ENCODE measurements at places on chromosomes 1 and 21.

DNA sequence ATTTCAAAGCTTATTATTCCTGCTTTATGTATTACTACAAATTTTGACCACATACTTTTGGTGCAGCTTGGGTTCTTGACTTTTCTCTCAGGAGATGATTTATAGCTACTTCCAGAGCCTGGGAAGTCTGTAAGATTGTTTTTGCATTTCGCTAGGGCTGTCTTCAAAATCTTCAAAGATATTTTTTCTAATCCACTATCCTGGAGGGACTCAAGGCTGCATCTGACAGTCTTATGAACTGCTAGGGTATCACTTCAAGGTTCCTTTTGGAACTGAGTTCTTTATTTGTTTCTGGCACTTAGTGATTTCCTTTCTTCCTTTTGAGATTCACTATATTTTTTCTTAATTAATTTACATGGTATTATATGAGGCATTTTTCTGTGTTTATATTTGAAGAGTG lies 90.0 kb upstream of the LYPLAL1 start:
- DNase-seq: no peak

DNA sequence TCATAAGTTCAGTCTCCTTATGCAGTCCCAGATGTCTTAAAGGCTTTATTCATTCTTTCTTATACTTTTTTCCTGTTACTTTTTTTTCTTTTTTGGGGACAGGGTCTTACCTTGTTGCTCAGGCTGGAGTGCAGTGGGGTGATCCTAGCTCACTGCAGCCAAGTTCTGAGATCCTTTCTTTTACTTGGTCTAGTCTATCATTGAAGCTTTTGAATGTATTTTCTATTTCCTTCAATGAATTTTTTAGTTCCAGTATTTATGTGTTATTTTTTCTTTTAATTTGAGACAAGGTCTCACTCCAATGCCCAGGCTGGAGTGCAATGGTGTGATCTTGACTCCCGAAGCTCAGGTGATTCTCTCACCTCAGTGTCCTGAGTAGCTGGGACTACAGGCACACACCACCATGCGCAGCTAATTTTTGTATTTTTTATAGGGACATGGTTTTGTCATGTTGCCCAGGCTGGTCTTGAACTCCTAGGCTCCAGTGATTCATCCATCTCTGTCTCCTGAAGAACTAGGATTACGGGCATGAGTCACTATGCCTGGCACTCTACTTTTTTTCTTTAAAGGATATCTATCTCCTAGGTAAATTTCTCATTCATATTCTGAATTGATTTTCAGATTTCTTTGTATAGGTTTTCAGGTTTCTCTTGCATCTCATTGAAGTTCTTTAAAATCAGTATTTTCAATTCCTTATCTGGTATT lies 26.1 kb upstream of the GTF2B start:
- no peak for DNase-seq

- DNase-seq: peak; percentile 41
Observed at GRCh38 chr1:117162816-117163215, 41.3 kb upstream of the TRIM45 start.

GRCh38 chr1:234926264-234926558 lies 202.4 kb downstream of the TOMM20 start:
- DNase-seq: no peak

DNA sequence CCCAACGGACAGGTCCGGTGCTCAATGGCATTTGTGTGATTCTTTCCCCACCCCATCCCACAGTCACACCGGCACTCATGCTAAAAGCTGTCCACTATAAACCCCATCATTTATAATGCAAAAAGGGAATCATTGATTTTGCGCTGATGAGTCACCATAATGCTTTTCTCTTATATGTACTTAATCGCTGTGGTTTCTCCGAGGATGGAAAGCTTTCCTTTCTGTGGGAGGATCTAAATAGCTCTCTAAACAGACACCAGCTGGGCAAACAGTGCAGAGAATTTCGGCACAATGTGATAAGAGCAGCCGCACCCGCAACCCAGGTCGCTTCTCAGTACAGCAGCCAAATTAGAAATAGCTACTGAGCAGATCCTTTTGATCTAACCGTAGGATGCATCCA lies 85.6 kb downstream of the SETD4 start:
- DNase-seq: no peak

GRCh38 chr1:46171351-46171750 lies 3.5 kb upstream of the TSPAN1 start:
- no peak for DNase-seq

- peak; percentile 97 for DNase-seq
Observed at GRCh38 chr21:21200103-21200938, 202.1 kb downstream of the NCAM2 start.

DNA sequence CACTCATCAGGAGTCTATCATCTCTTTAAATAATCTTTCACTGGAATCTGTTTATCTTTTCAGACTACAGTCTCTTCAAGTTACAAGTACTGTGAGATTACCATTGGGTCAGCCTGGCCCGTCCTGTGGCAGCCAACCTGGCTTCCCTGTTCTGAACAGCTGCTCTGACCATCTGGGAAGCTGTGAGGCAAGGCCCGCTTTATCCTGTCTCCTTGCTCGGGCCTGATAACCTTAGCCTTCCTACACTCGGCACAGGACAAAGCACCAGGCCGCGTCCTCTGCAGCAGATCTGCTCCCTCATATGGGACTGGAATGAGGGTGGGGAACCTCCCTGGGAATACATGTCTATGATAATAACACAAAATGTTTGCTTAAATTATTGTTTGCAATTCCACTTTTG lies 113.3 kb downstream of the PTPN14 start:
- DNase-seq: no peak

DNA sequence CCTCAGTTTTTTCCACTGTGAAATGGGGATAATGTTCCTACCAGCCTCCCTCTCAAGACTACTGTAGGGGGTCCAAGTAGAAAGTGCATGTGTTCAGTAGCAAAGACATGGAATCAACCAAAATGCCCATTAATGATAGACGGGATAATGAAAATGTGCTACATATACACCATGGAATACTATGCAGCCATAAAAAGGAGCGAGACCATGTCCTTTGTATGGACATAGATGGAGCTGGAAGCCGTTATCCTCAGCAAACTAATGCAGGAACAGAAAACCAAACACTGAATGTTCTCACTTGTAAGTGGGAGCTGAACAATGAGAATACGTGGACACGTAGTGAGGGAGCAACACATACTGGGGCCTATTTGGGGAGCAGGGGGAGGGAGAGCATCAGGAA lies 6.1 kb upstream of the ZNF362 start:
- no peak for DNase-seq

All from skeletal muscle cell (primary cell).